ENCODE measurements at places on chromosomes 12 and 14.

- H3K27ac ChIP-seq, result no peak overlapping the region
- no peaks in the 10 kb centered on the region for H3K36me3 ChIP-seq
These were observed 227.7 kb downstream of the FSCB start for GRCh38 chr14:44279357-44279756.

DNA sequence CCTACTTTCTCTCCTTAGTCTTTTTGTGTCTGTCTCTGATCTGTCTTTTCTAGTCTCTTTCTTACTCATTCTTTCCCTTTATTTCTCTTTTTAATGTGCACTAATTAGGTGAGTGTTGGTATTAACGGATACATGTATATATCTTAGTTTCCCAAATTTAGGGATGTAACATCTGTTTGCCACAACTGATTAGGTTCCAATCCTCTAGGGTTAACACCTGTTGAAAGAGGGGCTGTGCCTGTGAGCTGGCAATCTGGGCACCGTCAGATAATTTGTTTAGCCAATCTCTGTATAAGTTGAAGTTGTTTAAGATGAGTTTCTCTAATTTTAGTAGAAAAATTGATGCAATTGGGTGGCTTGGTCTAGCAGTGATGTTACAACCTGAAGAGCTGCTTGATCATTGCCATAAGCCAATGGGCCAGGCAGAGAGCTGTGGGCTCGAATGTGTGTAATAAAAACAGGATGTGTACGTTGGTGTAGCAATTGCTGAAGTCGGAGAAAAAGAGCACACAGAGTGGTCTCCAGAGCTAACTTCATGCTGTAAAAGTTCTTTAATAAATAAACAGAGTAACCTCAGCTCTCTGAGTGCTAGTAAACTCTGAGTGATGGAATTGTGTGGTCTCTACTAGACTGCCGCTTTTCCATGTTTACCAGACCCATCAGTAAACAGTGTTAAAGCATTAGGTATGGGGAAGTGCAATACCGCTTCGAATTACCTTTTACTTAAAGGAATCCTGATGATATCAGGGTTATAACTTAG lies 18.3 kb upstream of the LYZ start:
- no peak overlapping the region for H3K27ac ChIP-seq
- no peaks in the 10 kb centered on the region for H3K4me1 ChIP-seq
- no peak for DNase-seq

DNA sequence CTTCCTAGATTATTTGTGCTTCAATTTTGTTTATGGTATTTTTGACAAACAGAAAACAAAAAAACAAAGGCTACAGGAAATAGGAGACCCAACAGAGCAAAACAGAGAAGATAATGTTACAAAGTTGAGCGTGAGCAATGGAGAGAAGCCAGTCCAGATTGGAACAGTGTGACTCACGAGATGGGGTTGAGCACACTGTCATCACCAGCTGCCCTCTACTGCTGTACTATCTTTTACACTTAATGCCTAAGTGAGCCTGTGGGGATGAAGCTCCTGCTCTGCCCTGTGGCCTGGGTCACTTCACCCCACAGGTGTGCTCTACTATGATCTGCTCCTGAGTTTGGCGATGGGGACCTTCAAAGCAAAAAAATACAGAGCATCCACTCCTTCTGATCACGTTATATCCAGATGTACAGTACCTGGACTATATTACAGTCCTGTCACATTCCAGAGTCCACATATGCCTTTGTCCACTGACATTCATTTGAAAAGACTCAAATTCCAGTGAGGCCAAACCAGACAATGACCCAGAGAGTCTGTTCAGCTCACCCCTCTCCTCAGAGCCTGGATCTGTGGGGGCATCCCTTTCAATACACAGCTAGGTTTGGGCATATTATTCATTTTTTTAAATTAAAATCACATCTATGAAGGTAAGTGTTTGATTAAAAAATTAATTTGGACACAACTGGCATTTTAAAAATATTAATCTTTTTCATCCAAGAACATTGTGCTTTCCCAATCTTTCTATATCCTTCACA lies 4.4 kb downstream of the IPO8 start:
- no peaks in the 10 kb centered on the region for H3K4me1 ChIP-seq
- DNase-seq, result peak; percentile 15
- no peak overlapping the region for H3K27ac ChIP-seq
- peaks cover 7% of the 10 kb centered on the region for H3K36me3 ChIP-seq
- H3K27me3 ChIP-seq, result no peaks in the 10 kb centered on the region

- peaks cover 56% of the 10 kb centered on the region for H3K4me1 ChIP-seq
- H3K27me3 ChIP-seq, result no peaks in the 10 kb centered on the region
- no peak overlapping the region for H3K27ac ChIP-seq
- no peak overlapping the region for H3K4me3 ChIP-seq
These were observed 8.7 kb upstream of the SELPLG start for GRCh38 chr12:108642269-108642870.

DNA sequence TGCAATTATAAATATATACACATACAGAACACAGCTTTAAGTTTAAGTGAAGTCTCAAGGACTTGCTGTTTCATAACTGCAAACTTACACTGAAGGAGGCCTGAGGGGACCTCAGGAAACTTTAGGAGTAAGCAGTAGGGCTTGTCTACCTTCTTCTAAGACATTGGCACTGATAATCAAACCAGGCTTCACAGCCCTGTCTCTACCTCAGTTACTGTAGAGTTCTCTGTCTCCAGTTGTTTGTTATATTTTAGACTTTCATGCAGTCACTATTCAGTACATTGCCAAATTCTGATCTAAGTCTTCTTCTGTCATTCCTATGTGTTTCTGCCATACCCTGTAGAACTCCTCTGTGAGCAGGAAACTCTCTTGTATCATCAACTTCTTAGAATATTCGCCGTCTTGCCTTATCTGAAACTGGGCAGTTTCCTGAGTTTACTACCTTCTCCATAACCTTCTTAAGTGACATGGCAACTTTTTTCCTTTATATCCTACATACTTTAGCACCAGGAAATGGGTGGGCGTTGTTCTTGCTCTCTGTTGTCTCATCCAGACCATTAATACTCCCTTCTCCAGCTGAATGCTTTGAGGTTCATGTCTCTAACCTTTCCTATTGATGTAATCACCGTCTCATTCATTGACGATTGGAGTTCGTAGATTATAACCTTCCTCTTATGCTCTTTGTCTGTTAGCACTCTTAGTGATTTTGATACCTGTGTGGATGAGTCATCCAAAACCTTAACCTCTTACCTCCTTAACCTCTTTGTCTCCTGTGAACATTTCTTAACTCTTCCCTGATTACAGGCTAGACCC lies 11.4 kb downstream of the APAF1 start:
- DNase-seq, result no peak
- H3K36me3 ChIP-seq, result peaks cover 78% of the 10 kb centered on the region
- no peaks in the 10 kb centered on the region for H3K4me1 ChIP-seq
- H3K27me3 ChIP-seq, result no peaks in the 10 kb centered on the region
- H3K27ac ChIP-seq, result no peak overlapping the region

Data from heart left ventricle (tissue), 16 donors.